ENCODE measurements at places on chromosomes 2 and 18.

DNA sequence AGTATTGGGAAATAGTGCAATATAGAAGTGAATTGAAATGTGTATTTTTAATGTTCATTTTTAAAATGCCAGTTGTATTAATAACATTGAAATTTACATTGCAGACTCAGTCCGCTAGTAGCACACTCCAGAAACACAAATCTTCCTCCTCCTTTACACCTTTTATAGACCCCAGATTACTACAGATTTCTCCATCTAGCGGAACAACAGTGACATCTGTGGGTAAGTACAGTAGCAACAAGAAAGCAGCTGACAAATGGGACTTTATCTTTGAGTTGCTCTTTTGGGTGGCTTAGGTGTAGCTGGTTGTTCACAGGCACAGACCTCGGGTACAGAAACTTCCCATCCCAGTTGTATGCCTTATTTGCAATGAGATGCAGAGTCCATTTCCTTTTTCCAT, 118.2 kb upstream of the IL1R2 start:
- DNase-seq: no peak

DNA sequence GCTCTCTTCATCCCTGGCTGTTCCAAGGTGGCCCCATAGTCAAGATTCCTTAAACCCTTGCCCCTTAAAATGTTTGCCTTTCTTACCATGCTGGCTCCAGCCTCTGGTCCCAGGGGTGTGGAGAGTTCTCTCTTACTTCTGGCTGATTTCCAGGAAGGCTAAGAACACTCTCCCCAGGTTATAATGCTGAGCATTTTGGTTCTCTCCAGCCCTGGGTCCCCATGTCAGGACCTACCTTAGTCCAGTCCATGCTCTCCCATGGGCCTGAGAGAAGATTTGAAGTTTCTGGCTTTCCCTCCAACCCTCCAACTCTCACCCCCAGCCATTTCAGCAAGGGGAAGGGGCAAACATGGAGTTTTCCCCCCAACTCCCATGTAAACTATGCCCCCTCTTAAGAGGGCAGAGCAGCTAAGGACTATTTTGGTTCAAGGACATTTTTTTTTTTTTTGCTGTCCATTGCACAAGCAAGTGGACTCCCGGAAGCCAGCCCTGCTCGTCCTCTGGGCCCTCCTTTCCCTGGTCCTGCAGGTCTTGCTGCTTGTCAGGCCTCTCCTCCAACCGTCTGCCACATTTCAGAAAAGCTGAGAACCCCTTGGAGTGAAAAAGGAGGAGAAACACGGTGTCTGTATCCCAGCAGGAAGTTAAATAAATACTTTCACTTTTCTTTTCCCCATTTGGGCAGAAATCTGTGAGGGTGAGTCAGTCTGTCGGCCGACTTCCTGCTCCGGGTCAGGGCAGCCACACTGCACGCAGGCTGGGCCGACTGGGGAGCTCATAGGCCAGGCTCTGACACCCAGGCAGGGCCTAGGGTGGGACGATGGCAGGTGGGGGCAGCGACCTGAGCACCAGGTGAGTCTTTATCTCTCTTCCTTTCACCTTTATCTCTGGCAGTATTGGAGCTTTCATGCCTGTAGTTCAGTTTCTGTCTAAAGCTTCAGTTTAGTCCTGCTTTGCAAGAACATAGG, at the start of gene SP140L:
Gene SP140L, plus strand, starts transcription at position 741 of the 965 bp plus-strand sequence. Its CDS starts 77 bp downstream, at position 818.
- peak; percentile 90 for DNase-seq

GRCh38 chr2:19810148-19810547, 91.6 kb downstream of the TTC32 start:
- DNase-seq: no peak

GRCh38 chr2:229715895-229716507, 1.6 kb upstream of the DNER start:
- DNase-seq: peak; percentile 35

GRCh38 chr2:137976274-137976673, 12.0 kb downstream of the HNMT start:
- no peak for DNase-seq

DNA sequence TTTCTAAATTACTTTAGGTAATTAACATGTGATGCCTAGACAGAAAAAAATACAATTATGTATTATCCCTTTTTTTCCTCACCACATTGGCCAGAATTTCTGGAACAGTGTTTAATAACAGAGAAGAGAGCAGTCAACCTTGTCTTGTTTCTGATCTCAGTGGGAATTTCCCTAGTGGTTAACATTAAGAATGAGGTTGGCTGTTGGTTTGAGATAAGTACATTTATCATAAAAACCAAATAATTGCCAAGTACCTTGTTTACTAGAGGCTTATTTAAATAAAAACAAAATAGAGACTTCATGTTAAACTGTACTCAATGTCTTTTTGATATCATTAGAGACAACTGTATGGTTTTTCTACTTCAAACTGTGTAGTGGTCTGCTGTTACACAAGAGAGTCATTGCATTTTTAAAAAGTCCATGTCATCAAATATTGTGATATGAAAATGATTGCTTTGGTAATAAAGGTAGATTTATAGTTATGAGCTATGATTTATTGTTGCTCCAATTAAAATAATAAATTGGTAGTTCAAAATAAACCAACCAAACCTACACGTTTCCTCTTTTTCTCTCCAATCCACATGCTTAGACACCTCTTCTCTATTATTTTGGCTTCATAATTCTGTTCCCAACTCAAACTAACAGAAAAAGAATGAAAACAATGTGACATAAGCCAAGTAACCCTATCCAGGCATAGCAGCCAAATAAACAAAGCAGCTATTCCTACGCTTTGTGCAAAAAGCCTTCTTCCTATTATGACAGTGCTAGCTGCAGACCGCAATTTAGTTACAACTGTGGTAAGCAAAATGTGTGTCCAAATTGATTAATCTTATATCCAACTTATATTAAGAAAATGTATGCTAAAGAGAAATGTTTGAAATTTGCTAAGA, 20.9 kb upstream of the TANK start:
- DNase-seq: peak; percentile 74

DNA sequence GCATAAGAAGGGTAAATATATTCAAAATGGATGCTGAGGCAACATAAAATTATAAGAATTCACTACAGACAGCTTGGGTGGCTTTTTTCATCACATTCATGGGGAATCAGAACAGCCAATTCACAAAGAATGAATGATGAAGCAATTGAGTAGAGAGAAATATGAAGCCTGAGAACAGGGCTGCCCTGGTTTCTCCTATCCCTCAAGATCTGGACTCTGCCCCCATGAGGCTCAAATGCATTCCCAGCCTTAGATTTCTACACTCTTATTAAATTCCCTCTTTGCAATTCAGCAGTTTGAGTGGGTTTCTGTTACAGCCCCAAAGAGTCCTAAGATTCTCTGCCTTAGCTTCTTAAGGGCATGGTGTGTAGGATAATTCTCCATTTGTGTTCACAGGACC, 172.5 kb downstream of the MAIP1 start:
- no peak for DNase-seq

DNA sequence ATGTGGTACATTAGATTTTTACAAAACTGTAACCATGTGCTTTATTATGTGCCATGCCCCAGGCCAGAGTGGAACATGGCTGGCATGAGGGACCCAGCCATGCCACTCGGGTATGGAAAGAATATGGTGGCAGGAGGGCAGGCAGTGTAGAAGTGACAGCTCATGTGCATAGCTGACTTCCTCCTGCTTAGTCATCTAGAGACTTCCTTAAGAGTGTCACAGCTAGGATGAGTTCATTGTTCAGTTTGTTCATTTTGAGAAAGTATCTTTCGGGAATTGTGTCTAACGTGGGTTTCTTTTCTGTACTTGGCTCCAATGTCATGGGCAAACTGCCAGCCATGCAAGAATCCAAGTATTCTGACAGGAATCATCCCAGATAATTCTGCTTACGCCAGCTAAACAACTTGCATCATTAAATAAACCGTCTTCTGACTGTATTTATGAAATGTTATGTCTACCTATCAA, 94.3 kb upstream of the ITGB6 start:
- peak; percentile 88 for DNase-seq

GRCh38 chr2:135875491-135876065, 665 bp downstream of the MCM6 start:
- peak; percentile 43 for DNase-seq

GRCh38 chr2:26442707-26443106, 35.2 kb downstream of the OTOF start:
- DNase-seq: no peak

DNA sequence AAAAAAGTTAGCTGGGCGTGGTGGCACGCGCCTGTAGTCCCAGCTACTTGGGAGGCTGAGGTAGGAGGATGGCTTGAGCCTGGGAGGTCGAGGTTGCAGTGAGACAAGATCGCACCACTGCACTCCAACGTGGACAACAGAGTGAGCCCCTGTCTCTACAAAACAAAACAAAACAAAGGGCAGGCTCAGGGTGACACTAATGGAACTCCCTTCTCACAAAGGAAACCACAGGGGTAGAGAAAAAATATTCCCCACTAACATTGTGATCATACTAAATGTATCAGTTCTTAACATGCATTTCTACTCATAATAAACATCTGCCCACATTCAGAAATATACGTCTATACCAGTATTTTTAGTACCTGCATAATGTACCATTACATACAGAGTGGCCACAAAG, 21.1 kb downstream of the STAM2 start:
- no peak for DNase-seq

DNA sequence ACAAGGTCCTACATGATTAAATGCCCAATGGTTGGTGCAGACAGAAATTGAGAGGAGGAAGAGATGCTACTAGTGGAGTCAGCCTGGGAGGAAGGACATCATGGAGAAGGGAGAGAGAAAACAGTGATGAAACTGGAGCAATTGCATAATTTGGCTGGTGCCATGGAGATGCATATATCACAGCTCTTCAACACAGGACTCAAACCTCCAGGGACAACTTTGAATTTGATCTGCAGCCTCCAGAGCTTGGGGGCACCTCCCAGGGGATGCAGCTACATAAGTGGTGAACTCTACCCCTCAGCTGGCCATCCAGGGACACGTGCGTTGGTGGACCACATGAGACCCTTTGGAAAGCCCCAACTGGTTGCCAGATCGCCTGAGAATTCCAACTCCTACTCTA, 80.4 kb downstream of the CTAGE1 start:
- DNase-seq: no peak

GRCh38 chr18:58866066-58866772, 1.5 kb downstream of the ZNF532 start:
- DNase-seq: peak; percentile 52

DNA sequence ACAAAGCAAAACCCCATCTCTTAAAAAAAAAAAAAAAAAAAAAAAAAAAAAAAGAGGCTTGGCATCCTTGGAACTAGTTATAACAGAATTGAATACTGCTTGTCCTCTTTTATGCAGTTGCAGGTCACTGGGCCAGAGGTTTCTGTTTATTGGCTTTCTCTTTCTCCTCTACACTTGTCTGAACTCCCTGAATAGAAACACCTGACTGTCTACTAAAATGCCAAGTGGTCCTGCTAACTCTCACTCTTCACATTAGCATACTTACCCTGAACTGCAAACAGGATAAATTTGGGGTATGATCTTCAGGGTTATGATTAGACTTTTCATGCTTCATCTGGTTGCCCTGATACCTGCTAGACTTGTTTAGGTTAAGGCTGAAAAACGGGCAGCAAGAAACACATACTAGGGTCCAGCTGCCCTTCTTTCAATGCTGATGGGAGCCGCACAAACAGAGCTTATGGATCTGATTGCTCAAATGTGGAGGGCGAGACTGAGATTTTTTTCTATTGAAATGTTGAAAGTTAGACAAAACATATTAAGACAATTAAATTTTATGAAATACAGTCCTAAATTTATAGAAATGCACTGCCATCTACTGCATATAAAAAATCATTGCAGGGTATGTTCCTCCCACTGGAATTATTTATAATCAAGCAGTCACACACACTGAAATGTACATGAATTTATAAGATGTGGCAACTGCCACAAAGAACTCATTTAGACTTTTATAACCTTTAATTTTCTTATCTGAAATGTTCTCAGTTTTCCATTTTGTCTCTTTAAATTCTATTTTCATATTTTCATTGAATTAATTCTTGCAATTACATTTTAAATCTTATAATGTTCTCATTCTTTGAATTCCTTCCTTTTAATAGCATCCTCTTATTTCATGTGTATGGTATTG, 40.8 kb downstream of the GTF3C3 start:
- DNase-seq: peak; percentile 35

DNA sequence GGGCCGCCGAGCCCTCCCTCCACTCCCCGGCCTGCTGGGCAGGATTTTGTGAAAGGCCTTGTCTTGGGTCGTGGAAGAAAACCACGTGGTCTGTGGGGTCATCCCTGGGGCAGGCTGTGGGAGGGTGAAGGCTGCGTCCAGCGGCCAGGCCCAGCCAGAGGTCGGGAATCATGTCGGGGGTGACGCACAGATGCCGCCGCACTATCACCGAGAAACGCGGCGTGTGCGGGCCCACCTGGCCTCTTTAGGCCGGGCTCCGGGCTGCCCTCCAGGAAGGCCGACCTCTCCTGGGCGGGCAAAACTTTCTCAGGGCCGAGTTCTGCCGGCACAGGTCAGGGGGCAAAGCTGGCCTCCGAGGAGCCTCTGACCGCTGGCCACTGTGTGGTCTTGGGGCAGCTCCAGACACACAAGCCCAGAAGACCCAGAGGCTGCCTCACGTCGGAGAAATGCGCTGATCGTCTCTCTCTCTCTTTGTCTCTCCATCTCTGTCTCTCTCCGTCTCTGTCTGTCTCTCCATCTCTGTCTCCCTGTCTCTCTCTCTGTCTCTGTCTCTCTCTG, 28.4 kb downstream of the NFATC1 start:
- no peak for DNase-seq

DNA sequence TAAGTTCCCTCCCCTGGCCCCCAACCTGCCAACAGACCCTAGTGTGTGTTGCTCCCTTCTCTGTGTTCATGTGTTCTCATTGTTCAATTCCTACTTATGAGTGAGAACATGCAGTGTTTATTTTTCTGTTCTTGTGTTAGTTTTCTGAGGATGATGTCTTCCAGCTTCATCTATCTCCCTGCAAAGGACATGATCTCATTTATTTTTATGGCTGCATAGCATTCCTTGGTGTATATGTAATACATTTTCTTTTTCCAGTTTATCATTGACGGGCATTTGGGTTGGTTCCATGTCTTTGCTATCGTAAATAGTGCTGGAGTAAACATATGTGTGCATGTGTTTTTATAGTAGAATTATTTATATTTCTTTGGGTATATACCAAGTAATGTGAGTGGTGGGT, 602.2 kb downstream of the DSC3 start:
- no peak for DNase-seq

DNA sequence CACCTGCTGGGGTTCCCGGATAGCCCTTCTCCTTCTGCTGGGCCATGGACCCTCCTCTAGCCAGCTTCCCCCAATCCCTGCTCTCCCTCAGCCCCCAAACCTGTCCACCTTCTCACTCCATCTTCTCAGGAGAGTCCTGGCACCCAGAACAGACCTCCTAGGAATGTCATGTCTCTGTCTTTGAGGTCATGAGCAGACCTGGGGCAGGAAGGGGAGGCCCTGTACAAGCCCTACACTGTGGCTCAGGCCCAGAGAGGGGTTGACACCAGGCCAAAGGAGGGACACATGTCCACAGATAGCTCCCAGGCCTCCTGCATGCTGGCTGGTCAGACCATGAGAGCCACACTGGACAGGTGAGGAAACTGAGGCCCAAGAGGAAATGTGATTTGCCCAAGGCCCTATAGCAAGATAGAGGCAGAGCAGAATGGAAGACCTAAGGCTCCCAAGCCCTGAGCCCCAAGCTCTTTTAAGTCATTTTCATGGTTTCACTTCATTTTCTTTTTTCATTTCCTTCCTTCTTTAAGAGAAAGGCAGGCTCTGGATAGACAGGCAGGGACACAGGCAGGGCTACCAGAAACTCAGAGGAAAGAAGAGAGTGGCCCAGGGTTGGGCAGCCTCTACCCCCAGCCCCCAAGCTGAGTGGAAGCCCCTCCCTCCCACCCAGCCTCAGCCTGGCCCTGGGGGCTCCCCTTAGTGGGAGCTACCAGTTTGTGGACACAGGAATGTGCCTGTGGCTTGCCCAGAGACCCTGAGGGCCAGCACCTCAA, 159.7 kb downstream of the SMAD7 start:
- DNase-seq: no peak

- DNase-seq: no peak
These were observed 440.1 kb downstream of the ZEB2 start for GRCh38 chr2:144079803-144080202.

All from lung microvascular endothelial cell (primary cell).